ENCODE measurements at places on chromosomes 16 and 17.
A peak's percentile ranks its signal among the peaks of the same experiment; 100 is the strongest.

DNA sequence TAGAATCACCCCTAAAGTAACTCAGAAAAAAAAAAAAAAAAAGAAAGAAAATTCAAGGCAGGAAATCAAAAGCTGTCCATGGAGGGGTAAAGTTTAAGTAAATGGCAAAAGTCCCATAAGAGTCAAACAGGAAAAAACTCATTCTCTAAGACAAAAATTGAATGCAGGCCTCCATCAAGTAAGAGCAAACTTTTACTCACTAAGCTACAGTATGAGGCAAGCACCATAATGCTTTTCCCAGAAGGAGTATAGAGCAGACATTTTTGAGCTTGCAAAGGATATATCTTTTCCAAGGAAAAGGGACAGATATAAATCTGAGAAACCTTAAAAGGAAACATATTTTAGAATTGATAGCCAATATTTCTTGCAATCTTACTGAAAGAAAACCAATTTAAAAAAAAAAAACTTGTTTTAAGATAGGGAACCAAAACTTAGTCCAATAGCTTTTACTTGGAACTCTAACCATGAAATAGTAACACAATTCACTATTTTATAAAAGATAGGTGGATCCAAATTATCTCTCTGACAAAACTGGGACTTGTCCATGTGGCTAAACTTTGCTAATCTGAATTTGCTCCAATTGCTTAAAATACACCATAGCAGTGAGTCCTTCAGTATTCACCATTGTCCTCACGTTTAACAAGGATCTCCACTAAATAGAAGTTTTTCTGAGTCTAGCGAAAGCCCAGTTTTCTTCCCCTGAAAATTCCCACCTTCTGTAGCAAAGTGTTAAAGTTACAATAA is 99.8 kb downstream of the CDH11 start:
- DNase-seq = no peak

DNA sequence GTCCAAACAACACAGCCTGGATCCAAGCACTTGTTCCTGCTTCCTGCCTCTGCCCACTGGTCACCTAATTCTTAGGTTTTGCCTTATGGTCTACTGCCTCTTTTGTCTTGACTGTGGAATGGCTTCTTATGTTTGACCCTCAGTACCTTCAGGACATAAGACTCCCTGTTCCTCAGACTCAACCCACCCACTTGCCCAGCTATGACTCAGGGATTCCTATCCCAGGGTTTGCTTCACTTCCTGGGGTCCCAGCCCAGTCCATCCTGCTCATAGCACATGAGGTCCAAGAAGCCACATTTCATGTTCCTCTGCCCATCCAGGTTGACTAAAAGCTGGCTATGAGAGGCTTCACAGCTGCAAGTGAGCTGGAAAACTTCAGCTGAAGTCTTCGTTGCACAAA is 320.9 kb upstream of the CDH5 start:
- DNase-seq = no peak

- DNase-seq = no peak
Observed at GRCh38 chr17:17120294-17120693, 78.0 kb downstream of the MPRIP start.

GRCh38 chr16:59905606-59906005 is 1171.5 kb upstream of the GOT2 start:
- no peak for DNase-seq

DNA sequence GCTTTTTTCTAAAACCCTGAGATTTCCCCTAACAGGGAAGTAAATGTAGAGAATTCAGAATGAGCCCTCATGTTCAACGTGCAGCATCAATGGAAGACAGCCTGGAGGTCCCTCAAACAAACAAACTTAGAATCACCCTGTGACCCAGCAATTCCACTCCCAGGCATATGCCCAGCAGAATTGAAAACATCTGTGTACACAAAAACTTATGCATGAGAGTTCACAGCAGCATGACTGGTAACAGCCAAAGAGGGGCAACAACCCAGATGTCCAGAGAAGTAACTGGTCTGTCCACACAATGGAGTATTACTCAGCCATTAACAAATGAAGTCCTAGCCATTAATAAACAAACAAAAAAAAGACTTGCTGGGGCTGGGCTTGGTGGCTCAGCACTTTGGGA is 252.7 kb downstream of the PARN start:
- DNase-seq = no peak

DNA sequence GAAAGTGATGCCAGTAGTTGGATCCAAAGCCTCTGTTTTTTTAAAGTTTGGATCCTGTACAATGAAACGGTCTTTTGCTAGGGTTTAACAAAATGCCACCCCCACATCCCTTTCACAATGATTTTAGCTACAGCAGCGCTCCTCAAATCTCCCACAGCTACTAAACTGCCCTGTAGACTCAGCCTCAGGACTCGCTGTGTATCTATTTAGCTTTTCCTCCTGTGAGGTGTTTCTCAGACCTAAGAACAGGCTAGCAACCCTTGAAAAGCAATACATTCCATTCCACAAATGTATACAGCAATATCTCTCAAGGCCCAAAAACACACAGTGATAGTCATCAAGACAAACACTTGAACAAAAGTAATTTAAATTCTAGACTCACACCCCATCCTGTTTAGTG is 206.4 kb downstream of the ZFHX3 start:
- no peak for DNase-seq

DNA sequence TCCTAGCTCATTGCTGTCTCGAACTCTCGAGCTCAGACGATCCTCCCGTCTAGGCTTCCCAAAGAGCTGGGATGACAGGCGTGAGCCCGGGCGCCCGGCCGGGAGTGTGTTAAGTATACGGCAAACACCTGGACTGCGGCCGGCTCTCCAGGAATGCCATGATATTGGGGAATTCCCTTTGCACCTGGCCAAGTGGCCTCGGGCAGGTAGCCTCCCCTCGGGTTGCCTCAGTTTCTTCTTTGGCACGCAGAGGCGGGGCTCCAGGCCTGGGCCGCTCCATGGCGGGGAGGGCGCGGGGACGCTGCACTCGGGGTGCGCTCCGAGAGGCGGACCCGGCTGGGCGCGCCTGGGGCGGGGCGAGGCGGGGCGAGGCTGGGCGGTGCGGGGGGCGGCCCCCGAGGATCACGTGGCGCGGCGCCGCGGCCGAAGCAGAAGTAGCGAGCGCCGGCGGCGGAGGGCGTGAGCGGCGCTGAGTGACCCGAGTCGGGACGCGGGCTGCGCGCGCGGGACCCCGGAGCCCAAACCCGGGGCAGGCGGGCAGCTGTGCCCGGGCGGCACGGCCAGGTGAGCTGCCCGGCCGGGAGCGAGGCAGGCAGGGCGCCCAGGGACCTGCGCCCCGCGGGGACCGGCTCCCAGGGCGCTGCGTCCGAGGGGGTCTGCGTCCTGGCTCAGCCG is at the start of gene PLCG2:
Gene PLCG2, plus strand, starts transcription at position 431 of the 675 bp plus-strand sequence. CDS start 6,699 bp downstream, outside the sequence.
- peak; percentile 80 for DNase-seq

DNA sequence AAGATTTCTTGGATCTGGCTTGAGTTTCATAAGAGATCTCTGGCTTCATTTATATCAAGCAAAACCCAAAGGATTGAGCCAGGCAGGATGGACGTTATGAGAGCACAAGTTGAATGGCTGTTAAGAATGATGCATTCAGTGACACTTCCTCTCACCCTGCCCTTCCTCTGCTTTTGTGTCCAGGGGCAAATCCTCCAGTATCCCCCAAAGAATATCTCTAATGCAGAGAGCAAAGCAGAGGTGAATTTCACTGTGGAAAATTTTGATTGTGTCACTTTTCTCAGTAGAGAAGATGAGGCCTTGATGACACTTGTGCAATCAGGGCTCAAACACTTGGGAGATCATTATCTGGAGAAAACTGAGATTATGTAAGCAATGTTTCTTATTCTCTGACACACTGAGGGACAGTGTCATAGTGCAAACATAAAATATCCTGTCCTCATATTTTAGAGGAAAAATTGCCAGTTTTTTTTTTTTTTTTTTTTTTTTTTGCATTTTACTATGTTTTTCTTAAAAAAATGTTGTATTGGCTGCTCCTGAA is 25.3 kb downstream of the MARCHF10 start:
- DNase-seq = no peak

DNA sequence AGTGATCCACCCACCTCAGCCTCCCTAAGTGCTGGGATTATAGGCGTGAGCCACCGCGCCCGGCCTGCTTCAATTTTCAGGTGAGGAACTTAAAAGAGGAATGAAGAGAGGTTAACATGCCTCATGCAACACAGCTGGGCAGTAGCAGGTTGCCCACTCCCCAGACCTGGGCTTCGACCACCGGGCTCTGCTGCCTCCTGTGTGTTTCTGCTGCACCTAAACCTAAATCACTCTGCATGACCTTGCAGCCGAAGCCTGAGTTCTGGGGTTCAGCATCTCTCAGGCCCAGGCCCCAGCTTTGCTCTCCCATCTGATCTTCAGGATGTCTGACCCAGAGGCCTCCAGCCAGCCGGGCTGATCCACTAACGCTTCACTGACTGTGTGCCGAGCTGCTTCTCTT is 112.6 kb downstream of the OR1D5 start:
- DNase-seq = no peak

DNA sequence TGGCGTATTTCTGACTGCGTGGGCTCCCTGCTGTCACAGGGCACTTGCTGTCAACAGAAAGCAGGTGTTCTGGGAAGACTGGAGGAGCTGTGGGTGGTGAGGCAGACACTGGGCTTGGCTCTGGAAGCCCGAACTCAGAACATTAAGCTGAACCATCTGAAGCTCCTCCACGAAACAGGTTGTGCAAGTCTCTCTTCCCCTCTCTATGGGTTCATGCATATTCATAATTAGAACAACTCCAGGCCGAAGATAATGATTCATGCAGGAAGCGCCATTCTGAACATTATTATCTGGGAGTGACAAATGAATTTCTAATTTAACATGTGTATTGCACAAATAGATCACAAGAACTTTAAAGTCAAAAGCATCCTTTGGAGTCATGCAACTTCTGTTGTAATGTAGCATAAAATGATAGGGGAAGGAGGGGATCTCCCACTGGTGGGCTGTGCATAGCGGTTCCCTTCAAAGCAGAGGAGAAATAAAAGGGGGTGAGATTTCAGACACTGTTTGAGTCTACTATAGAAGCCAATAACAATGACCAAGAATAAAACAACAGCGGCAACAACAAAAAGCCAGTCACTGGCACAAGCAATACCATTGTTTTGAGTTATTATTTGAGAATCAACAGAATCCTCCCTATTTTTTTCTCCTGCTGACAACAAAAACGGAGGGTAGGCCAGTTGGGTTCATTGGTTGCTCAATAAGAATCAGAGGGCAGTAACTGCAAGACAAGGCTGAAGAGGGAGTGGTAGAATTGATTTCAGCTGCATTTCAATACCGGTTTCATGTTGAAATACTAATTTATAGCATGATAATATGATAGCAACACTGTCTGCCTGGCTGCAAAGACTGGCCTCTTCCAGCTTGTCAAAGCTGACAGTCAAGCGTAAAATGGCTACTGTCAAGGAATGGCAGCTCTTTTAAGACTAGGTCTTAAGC is 407.3 kb downstream of the XYLT1 start:
- DNase-seq = no peak

DNA sequence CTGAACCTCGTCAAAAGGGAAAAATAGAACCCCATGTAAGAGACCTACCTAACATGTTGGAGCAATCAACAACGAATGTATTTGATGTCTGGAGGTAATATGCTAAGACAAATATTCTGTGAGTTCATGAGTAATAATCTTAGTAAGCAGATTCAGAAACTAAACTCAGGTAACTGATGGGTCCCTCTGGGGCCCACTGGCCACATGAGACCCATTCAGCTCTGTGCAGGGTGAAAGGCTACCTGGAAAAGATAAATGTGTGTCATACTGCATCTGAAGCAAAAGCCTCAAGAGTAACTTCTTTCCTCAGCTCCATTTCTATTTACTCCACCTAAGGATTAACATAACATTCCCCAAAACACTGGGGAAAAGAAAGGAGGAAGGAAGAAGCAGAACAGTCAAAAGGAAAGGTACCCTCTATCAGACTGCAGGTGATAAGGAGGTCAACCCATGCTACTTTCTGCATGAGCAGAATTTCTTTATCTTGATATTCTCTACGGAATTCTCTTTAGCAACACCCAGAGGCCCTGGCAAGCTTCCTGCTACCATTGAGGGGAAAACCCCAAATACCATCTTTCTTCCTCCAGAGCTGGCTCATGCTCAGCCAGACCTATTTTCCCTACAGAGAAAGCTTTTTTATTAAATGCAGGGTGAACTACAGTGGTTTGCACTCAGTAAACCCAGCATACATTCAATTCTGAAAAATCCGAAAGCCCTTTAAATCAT is 37.7 kb upstream of the ABCA6 start:
- no peak for DNase-seq

DNA sequence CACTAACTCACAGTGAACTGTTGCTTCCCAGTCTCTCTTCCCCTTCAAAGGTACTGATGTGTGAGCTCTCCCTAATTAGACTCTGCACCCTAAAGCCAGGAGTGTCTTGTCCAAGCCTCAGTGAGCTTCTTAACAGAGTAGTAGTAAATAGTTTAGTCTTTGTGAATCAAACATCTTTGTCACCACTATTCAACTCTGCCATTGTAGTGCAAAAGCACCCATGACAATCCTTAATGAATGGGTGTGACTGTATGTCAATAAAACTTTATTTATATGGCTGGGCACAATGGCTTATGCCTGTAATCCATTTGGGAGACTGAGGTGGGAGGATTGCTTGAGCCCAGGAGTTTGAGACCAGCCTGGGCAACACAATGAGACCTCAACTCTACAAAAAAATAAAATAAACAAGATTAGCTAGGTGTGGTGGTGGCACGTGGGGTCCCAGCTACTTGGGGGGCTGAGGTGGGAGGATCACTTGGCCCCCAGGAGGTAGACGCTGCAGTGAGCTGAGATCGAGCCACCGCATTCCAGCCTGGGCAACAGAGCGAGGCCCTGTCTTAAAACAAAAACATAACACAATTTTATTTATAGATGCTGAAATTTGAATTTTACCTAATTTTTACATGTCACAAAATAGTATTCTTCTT is 45.5 kb upstream of the TNRC6A start:
- no peak for DNase-seq

DNA sequence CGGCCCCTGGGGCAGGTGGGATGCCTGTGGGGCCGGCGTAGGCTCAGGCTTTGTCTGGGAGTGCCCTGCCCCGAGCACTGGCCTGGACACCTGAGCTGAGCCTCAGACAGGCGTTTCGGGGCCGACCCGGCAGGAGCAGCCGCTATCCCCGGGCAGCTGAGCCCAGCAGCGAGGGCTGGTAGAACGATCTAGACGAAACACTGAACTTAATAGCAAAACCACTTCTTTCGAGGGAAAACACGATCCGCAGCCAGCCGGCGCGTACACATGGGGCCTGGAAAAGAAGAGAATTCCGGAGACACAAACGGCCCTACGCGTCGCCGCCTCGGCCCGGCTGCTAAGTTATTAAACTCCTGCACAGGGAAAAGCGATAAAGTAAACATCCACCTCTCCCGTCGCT is 22.0 kb upstream of the SSTR5 start:
- no peak for DNase-seq

DNA sequence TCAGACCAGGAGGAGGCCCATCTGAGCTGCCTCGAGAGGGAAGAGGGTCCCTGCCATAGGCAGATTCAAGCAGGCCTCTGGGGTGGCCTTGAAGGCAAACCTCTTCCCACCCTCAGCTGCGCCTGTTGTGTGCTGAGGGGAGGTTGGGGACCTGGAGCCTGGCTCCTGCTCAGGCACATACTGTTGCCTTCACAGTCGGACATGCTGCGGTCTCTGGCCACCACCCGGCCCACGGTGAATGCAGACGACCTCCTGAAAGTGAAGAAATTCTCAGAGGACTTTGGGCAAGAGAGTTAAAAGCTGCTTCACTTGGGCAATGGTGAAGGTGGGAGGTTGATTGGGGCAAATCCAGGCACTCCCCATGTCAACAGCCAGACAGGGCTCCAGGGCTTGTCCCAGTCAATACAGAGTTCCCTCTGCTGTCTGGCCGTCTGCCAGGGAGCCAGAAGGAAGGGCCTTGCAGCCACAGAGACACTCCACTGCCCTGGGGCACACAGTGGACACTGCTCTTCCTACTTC is 6.3 kb downstream of the PDF start:
- no peak for DNase-seq

Measured in effector memory CD8-positive, alpha-beta T cell (primary cell).